ENCODE measurements at places on chromosomes 16 and 17. TPM values are rescaled to one million over a fixed set of nuclear protein-coding genes. Genes with fewer than 3 reads are reported as not detected.

- DNase-seq: no peak
Observed at GRCh38 chr16:85539084-85539483, 74.0 kb upstream of the GSE1 start.

DNA sequence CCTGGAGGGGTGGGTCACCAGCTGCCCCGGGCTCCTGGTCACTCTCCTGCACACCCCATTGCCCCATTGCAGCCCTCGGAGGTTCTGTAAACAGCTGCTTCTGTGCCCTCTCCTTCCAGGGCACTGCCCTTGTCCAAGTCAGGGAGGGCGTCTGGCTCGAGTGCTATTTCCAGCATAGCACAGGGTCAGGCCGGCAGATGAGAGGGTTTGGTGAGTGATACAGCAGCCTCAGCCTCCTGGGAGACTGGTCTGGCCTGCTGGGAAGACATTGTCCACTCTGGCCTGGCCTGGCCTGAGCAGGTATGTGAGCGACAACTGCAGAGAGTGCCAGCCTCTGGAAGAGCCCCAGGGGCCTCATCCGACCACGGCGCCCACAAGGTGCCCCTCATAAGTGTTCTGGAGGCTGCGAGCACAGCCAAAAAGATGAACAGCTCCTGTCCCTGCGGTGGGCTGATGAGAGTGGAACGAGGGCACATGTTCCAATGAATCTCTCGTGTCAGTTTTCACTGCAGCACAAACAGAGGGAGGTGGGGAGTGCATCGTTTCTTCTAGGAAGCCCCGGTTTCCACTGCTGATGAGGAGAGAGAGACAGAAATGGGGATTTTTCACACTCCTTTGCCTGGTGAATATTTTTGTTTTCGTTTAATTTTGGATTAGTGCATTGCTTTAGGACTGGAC lies 105.8 kb upstream of the SDK2 start:
- no peak for DNase-seq

DNA sequence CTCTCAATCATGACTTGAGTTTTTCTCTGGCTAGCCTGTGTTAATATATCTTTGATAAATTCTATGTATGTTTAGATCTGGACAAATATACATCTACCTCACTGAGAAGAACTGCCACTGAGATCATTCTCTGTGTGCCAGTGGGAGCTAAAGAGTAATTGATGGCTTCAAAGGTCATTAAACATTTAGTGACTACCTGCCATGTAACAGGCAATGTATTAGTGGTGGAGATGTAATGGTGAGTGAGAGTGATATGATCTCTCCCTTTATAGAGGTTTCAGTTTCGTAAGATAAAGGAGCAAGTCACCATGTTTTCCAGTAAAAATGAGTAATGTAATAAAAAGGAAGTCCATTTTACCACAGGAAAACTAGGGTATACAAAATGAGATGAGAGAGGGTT lies 235.8 kb upstream of the CDH8 start:
- no peak for DNase-seq

RUNDC3A gene
- polyA plus RNA-seq: 17.5 TPM

KRTAP4-5 gene
- polyA plus RNA-seq: not detected

PIRT gene
- polyA plus RNA-seq: 0.18 TPM
